ENCODE measurements at places on chromosomes 1 and 21.

DNA sequence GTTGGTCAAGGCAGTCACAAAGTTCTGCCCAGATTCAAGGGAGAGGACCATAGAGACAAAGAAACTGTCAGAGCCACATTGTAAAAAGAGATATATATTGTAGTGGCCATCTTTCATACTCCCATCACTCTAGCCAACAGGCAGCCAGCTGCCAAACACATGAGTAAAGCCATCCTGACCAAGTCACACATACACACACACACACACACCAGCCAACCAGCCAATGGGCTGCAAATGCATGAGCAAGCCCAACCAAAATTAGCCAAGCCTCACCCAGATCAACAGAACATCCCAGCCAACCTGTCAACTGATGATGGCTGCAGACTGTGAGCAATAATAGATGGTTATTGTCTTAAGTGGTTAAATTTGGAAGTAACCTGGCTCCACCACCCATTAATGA is 120.7 kb downstream of the SEC16B start:
- DNase-seq = no peak

DNA sequence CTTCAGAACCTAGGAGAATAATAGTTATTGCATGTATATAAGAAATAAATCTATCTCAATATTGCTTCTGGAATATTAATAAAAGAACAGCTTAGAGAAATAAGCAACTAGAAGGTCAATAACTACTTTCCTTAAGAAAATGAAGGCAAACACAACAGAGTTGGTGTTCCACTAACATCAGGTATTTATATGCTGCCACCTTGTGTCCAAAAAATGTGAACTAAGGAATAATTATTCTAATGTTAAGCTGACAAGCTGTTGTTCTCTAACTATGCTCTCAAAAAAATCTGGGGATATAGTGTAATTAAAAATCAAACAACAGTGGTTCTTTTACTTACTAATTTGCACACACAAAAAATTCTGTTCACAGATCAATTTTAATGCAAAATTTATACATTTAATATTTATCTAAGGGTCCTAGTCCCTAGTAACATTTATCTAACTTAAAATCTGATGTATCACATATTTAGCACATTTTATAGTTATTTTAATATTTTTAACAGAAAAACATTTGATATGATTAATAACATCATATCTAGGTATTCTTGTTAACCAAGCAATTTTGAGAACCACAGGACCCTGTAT is 39.6 kb downstream of the UCHL5 start:
- peak; percentile 24 for DNase-seq

GRCh38 chr1:167861664-167862381 is 52.1 kb downstream of the ADCY10 start:
- DNase-seq = no peak

GRCh38 chr1:7850786-7851185 is 2.1 kb downstream of the UTS2 start:
- no peak for DNase-seq

GRCh38 chr21:16037421-16037955 is 307.7 kb downstream of the USP25 start:
- no peak for DNase-seq

DNA sequence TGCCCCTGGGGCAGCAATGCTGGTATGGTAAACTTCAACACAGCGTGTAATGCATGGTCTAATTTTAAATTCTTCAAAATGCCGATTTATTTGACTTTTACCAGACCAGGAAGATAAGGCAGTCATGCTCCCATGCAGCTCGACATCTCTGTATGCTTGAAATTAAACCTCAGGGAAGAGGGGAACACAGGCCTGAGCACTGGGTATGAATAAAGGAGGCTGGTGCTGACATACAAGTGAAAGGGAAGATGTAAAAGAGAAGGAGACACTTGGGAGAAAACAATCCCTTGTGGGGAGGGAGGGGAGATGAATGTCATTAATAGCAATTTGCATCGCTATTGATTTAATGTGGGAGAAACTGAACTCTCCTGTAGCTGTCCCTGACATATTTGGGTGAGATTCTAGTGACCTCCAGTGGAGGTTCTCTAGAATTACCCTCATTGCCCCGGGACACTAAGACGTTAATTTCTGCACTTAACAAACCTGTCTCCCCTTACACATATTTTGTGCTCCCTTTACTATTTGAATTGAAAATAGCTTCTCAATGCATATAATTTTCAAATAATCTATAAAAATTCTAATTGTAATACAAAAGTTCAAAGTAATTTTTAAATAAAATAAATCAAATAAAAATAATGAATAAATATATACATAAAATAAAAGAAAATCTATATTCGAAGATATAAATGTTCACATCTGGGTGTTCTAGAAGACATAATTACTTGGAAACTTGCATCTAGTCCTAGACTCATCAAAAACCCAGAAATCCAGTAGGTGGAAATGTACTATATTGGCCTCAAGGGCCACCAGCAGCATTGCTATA is 283.1 kb downstream of the LMX1A start:
- DNase-seq = peak; percentile 71

- no peak for DNase-seq
Measured at GRCh38 chr1:167276969-167277368, 56.3 kb downstream of the POU2F1 start.

- DNase-seq = no peak
Measured at GRCh38 chr21:45016031-45016405, 58.4 kb upstream of the ADARB1 start.

GRCh38 chr1:19645411-19646251 is 1.5 kb downstream of the NBL1 start:
- no peak for DNase-seq

- no peak for DNase-seq
Measured at GRCh38 chr1:39474810-39475209, 16.6 kb upstream of the BMP8A start.

DNA sequence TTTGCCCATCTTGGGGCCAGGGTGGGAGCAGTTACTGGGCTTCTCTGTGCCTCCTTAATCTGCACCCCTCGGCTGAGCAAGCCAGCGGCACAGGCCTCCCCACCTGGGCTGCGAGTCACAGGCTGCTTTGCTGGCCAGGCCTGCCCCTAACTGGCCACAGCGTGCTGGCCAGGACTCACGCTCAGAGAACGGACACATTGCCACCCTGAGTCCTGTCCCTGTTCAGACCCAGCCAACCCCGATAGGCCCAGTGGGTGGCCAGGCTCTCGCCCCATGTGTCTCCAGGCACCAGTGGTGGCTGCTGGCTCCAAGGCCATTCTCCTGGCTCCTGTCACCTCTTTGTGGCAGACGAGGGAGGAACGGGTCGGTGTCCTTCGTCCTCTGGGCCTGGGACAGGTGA is 61.3 kb downstream of the MORN1 start:
- no peak for DNase-seq

GRCh38 chr1:167171286-167171929 is 49.3 kb upstream of the POU2F1 start:
- no peak for DNase-seq

- no peak for DNase-seq
Measured at GRCh38 chr1:44072204-44072603, 40.9 kb upstream of the SLC6A9 start.

GRCh38 chr1:167934426-167935215 is 1.9 kb upstream of the DCAF6 start:
- DNase-seq = no peak

GRCh38 chr1:5348732-5349465 is 643.3 kb downstream of the NPHP4 start:
- DNase-seq = no peak

GRCh38 chr1:73611681-73612080 is 586.3 kb downstream of the LRRIQ3 start:
- DNase-seq = no peak

GRCh38 chr1:198627436-198628066 is 11.3 kb upstream of the PTPRC start:
- DNase-seq = no peak

DNA sequence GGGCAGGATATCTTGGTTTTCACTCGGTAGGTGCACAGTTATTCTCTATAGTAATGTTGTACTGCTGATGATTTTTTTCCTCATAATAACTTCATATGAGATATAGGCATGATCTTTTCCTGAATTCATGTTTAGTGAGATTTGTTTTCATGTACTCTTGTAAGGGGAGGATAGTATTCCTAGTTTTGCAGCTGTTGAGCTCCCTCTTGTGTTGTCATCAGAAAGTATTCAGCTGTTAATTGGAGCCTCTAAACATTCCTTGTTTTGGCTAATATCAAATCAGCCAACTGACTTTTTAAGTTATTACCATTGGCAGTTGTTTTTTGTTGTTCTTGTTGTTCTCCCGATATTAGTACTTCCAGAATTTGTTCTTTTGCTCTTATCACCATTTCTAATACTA is 24.4 kb downstream of the OR10R2 start:
- DNase-seq = no peak

- DNase-seq = no peak
Measured at GRCh38 chr1:209808059-209808581, 2.2 kb upstream of the IRF6 start.

- DNase-seq = no peak
Measured at GRCh38 chr1:177589166-177589565, 380.7 kb downstream of the SEC16B start.

DNA sequence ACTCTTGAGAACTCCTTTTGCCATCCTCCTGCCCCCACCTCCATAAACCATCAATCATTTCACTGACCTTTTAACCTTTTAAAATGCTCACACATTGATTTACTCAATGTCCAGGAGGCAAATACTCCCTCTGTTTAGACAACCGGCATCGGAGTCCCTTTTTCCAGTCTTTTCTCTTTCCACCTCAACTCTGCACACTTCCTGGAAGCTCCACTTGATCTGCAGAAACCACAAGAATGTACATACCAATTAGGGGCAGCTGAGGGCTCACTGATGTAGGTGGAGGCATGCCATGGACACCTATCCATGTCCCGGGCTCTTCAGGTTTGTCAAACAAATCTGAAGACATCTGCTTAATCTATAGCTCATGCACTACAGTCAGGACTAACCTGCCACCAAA is 5.3 kb upstream of the AMIGO1 start:
- DNase-seq = no peak

GRCh38 chr1:185674201-185674600 is 60.0 kb upstream of the HMCN1 start:
- DNase-seq = no peak

GRCh38 chr21:36743446-36743845 is 44.5 kb downstream of the SIM2 start:
- no peak for DNase-seq

DNA sequence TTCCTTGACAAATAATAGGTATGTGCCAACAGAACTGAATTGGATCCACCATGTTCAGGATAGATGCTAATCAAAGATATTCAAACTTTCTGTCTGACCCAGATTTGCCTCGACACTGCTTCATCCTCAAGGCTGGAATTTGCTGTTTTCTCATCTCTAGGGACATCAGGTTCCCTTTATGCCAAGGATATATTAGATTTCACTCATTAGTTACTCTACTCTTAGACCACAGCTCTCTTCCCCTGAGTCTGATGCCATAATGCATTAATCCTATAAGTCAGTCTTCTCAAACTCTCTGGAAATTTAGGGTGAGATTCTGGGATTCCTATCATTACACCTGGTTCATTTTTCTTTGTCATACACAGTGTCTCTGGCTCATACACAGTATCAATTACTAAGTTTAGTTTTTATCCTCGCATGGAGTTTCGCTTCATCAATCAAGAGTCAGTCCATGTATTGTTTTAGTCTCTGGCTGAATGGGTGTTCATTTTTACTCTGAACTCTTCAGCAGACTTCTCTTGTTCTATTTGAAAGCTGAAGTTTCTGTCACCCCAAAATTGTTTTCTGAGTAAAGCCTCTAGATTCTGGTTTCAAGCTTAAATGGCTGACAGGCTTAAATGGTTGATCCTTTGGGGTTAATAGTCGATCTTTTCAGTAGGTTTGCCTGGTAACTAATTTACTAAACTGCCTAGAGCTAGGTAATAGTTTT is 9.3 kb upstream of the DCAF6 start:
- no peak for DNase-seq

DNA sequence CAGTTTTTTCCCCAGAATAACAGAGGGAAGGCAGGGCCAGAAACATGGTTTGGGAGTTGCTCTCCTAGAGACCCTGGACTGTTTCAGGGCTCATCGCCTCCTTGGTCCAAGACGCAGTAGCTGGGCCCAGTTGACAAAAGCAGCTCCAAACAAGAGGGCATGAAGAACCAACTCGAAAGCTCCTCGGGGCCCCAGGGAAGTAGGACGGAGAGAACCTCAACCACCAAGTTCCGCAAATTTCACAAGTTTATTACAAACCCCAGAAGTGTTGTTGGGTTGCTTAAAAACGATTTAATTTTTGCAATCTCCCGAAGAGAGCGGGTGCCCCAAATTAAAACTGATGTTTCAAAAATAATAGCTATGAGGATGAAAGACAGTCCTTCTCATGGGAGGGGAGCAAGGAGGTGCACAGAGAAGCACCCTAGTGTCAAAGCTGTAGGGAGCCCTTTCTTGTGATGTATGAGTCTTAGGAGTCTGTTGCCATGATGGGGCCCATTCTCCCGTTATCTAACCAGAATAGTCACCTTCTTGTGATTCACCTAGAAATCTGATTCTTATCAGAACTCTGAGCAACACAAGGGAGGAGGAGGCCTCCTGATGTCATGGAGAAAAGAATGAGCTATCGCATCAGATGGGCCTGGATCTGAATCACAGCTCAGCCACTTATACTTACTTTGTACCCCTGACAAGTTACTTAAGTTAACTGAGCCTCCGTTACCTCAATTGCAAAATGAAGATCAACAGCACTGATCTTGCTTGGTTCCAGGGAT is 165.7 kb upstream of the IRF2BP2 start:
- no peak for DNase-seq

- DNase-seq = peak; percentile 37
Measured at GRCh38 chr1:29033829-29034466, 89.8 kb downstream of the TMEM200B start.

- no peak for DNase-seq
Measured at GRCh38 chr1:76250271-76250670, 175.7 kb downstream of the ST6GALNAC3 start.

GRCh38 chr1:240254778-240255291 is 163.2 kb downstream of the FMN2 start:
- no peak for DNase-seq

GRCh38 chr1:12619792-12620487 is 1.9 kb upstream of the DHRS3 start:
- DNase-seq = peak; percentile 61

Measured in SK-N-MC (cell line).